Endodermal cell (in vitro differentiated cells): ENCODE measurements at places on chromosomes 4 and X. TPM values are rescaled to one million over a fixed set of nuclear protein-coding genes. Genes with fewer than 3 reads are reported as not detected.
A peak's percentile ranks its signal among the peaks of the same experiment; 100 is the strongest.

- no peaks in the 10 kb centered on the region for H3K27me3 ChIP-seq
- peak; percentile 41 for DNase-seq
Observed at GRCh38 chrX:32116047-32116446, 1044.2 kb upstream of the FTHL17 start.

- no peak overlapping the region for H3K4me3 ChIP-seq
- H3K27me3 ChIP-seq = no peaks in the 10 kb centered on the region
- DNase-seq = no peak
Observed at GRCh38 chr4:85028910-85029309, 62.4 kb upstream of the WDFY3 start.

- H3K27me3 ChIP-seq = no peaks in the 10 kb centered on the region
- H3K27ac ChIP-seq = no peak overlapping the region
- DNase-seq = no peak
- no peak overlapping the region for H3K4me3 ChIP-seq
- H3K36me3 ChIP-seq = no peaks in the 10 kb centered on the region
- no peaks in the 10 kb centered on the region for H3K4me1 ChIP-seq
Observed at GRCh38 chr4:122045533-122045932, 93.7 kb upstream of the TRPC3 start.

DNA sequence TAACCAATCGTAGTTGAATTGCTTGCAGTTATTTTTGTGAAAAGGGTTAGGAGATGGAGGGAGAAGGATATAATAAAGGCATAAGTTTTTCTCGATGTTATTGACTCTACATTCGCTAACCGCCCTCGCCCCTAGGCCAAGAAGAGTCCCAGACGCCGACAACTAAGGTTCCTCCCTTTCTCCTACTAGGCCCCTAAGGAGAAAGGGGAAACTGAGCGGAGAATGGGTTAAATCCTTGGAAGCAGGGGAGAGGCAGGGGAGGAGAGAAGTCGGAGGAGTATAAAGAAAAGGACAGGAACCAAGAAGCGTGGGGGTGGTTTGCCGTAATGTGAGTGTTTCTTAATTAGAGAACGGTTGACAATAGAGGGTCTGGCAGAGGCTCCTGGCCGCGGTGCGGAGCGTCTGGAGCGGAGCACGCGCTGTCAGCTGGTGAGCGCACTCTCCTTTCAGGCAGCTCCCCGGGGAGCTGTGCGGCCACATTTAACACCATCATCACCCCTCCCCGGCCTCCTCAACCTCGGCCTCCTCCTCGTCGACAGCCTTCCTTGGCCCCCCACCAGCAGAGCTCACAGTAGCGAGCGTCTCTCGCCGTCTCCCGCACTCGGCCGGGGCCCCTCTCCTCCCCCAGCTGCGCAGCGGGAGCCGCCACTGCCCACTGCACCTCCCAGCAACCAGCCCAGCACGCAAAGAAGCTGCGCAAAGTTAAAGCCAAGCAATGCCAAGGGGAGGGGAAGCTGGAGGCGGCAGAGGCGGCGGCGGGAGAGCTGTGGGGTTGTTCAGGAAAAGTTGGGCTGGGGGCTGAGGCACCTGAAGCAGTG, 5.9 kb downstream of the ATOH1 start:
- H3K4me1 ChIP-seq = peaks cover 12% of the 10 kb centered on the region
- no peak overlapping the region for H3K27ac ChIP-seq
- peak; percentile 84 for DNase-seq
- no peaks in the 10 kb centered on the region for H3K36me3 ChIP-seq

Gene MAGEA3
- total RNA-seq = 0.18 TPM in 1 of 2 replicates, not detected in the other

Gene EDA2R
- total RNA-seq = 1.7 and 2.0 TPM in 2 replicates
